ENCODE measurements at places on chromosomes 2 and 18.

- no peak for DNase-seq
These were observed 69.9 kb downstream of the WDR7 start for GRCh38 chr18:56721031-56721430.

- no peak for DNase-seq
These were observed 21.9 kb upstream of the LOXHD1 start for GRCh38 chr18:46678785-46679399.

DNA sequence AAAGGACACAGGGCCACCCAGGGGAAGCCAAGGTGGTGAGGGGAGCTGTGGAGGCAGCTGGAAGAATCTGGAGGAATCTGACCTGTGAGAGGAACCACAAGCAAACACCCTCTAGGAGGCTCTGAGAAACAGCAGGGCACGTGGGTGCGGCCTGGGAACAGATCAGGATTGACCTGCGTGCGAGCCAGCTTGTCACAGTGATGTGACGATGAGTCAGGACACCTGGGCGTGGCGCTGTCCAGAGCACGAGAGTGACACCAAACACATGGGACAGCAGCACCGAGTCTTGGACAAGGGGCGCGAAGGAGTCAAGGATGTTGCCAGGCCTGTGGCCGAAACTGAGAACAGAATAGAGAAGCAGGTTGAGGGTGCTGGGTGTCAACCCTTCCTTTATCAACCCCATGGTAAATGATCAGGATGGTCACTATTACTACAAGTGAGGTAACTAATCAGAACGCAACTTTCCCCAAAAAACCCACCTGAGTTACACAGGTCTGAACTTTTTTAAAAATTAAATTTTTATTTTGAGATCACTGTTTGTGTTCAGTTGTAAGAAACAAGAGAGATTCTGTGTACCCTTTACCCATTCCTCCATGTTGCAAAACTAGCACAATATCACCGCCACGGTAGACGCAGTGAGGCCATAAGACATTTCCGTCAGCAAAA, 637 bp upstream of the SFT2D3 start:
- DNase-seq = no peak

DNA sequence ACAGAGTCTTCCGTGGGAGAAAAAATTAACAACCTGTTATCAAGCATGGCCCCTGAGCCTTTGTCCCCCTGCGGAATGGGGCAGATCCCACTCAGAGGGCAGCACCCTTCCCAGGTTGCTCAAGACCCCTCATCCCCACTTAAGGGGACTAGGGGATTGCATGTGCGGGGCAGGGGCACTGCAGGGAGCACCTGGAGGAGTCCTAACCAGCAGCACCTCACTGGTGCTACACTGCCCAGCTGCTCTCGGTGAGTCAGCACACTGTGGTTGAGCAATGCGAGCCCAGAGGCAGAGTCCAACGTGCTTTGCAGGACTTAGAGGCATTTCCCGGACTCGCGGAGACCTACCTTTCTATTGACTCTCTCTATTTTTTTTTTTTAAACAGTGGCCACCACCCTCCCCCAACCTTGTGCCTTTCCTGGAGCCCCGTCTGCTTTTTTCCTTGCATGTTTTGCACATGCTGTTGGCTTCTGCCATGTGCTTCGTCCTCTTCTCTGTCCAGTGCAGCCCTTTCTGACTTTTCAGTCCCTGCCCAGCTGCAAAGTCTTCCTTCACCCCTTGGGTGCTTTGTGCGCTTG, 74.0 kb downstream of the IL1R2 start:
- no peak for DNase-seq

DNA sequence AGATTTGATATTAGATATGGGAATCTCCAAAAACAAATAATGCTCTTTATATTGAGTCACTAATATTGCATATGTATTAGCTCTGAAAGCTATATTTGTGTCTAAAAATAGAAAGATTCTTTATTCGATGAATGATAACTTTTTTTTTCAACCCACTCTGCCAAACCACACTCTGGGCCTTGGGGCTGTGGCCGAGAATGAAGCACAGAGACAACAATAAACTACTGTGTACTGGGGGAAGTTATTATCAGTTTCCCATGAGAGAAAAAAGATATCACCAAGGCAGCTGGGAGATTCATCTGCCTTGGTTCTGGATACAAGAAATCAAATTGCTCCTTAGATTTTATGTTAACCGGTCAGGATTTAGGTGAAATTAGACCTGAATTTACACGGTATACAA, 762.2 kb downstream of the SUCLG1 start:
- no peak for DNase-seq

DNA sequence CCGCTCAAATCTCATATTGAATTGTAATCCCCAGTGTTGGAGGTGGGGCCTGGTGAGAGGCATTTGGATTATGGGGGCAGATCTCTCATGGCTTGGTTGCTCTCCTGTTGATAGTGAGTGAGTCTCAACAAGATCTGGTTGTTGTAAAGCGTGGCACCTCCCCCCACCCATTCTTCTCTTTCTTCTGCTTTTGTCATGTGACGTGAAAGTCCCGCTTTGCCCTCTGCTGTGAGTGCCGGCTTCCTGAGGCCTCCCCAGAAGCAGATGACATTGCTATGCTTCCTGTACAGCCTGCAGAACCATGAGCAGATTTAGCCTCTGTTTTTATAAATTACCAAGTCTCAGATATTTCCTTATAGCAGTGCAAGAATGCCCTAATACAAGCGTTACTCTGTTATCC, 673.8 kb downstream of the ADCYAP1 start:
- DNase-seq = no peak

DNA sequence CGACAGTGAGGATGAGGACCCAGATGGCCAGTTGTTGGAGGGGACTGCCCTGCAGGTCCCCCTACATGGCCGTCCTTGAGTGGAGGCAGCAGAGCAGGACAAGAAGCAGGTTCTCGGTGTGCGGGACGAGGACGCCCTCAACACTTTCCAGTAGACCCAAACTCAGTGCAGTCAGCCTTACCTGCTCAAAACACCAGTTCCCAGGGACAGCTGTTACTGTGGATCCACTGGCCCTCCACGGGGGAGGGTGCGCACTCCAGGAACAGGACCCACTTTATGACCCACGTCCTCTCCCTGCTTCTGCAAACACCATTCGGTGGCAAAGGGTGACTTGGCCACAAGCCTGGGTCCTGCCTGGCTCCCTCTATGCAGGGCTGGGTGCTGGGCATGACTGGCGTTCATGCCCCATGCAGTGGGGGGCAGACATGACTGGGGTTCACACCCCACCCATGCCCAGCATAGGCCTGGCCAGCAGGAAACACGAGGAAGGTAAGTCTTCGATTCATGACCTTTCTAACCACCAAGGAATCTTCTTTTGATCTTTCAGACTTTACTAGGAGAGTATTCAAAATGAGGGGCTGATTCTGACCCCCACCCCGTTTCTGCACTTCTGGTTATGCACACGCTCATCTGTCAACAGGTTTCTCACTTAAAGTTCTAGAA, 233.7 kb downstream of the HDAC4 start:
- no peak for DNase-seq

- DNase-seq = no peak
These were observed 122.9 kb upstream of the UNC80 start for GRCh38 chr2:209648714-209649113.

DNA sequence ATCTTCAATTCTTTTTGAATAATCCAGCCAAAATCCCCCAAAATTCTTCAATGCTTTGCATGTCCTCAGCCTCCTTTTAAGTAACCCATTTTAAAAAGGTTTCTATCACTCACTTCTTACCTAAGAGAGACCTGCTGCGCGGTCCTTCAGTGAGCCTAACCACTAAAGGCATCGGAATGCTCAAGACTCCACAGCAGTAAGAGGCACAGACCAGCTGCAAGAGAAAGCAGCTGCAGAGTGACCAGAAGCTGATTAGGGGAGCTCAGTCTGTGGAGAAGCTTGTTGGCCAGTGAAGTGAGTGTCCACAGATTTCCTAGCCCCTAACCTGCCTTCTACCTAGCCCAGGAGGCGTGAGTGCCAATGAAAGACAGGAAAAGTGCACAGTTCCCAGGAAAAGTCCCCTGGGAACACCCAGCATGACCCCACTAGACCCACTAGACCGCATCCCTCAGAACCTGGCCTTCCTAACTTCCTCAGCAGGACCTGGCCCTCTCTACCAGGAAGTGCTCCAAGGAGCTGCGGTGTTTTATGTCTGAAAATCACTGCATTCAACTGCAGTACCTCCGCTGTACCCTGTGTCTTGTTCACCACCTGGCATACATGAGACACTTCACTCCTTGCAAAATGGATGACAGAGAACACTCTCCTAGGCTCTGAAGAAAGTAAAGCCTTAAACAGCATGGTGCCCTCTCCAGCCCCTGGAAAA, 10.1 kb downstream of the MBOAT2 start:
- no peak for DNase-seq

- DNase-seq = no peak
These were observed 496.9 kb upstream of the HNMT start for GRCh38 chr2:137467246-137467862.

GRCh38 chr2:171405546-171405945, 28.2 kb downstream of the METTL8 start:
- DNase-seq = no peak

DNA sequence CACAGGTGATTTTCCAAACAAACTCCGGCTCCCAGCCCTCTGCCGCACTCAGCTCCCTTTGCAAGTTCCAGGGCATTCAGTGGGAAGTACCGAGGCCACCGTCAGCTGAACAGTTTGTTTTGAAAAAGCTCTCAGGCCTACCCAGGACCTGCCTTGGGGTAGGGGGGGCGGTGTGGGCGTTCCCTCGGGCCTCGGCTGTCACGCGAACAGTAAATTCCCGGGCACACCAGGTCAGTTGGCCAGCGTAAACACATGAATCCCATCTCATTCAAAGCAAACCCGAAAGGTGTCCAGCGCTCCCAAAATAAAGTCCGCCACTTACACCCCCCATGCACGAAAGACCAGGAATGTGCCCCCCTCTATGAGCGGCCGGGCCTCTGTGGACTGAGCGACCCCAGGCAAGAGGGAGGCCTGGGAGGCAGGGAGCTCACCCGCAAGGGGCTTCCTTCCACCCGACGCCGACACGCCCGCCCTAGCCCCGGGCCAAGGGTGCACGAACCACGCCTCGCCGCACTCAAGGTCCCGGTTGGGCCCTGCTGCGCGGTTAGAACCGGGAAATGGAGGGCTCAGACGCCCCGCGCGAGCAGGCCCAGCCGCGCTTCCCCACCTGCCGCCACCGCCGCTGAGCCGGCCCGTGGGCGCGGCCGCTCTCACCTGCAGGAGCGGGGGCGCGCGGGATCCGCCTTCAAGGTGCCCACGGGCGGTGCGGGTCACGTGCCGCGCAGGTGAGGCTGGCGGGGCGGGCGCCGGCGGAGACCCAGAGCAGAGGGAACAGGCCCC, at the start of gene WDSUB1:
Gene WDSUB1 (minus strand): TSS at position 775 of the 780 bp plus-strand sequence. CDS start 3,634 bp downstream, outside the sequence.
- DNase-seq = no peak

- no peak for DNase-seq
These were observed 19.2 kb downstream of the NRP2 start for GRCh38 chr2:205701509-205701908.

GRCh38 chr2:212181646-212182045, 357.0 kb downstream of the ERBB4 start:
- no peak for DNase-seq

DNA sequence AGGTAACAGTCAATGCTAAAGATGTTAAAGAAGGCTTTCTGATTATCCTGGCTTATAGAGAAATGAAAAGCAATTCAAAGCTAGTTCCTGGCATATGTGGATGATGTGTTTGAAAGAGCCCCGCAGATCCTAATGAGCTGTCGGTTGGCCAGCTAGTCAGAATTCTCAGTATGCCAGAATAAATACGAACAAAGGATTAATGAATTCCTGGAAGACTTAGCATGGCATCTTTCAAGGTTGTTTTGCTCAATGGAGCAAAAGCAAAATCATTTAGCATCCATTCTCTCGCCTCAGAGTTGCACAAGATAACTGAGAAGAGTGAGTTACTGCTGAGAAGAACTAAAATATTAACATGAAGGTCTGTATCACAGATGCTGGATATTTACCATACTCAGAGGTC, 307.6 kb downstream of the RIT2 start:
- DNase-seq = no peak

- DNase-seq = no peak
These were observed 149.3 kb downstream of the PIEZO2 start for GRCh38 chr18:11000071-11000470.

GRCh38 chr2:96952016-96952750, 34.2 kb downstream of the FAM178B start:
- DNase-seq = no peak

GRCh38 chr2:159773886-159774285, 24.1 kb downstream of the CD302 start:
- no peak for DNase-seq

- DNase-seq = no peak
These were observed 64.0 kb downstream of the TNFRSF11A start for GRCh38 chr18:62388855-62389760.

- no peak for DNase-seq
These were observed 402.2 kb downstream of the CLIP4 start for GRCh38 chr2:29517413-29517812.

DNA sequence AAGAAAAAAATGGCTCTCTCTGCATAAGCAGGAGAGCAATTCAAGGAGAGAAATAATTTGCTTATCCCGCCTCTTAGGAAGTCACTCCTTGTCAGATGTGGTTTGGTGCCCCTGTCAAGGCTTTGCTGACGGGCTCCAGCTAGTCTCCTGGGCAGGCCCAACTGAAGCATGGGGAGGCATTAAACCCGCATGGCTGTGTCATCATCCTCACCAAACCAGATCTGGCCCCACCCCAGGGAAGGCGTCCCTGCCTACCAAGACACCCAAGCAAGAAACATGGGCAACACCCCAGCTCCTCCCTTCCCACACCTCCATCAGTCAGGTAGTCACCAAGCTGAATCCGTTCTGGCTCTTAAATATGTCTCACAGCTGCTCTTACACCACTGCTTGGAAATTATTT, 108.0 kb downstream of the SGPP2 start:
- DNase-seq = no peak

DNA sequence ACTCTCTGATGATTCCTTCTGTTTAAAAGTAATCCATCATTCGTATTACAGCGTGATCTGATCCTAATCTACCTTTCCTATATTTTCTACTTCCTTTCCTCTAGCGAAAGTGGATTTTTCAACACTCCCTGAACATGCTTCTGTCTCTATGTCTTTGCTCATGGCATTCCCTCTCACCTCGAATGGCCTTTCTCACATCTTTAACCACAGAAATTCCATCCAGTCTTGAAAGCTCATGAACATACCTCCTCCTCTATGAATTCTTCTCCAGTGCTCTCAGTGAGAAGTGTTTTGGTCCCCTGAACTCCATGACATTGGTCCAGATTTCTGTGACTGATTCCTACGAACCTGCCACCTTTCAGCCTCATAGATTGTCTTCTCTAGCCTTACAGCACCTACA, 323.2 kb downstream of the RAD51AP2 start:
- DNase-seq = no peak
